Smooth muscle cell of bladder (primary cell): ENCODE measurements at places on chromosomes 3 and 15. TPM values are rescaled to one million over a fixed set of nuclear protein-coding genes. Genes with fewer than 3 reads are reported as not detected.

ZSCAN2 gene
- 8.0 and 11.6 TPM in 2 replicates for total RNA-seq

SLC38A3 gene
- total RNA-seq, result not detected in 2 replicates

OR5K2 gene
- total RNA-seq, result not detected in 2 replicates

SLC24A5 gene
- not detected in 2 replicates for total RNA-seq

C3orf33 gene
- 2.4 and 3.0 TPM in 2 replicates for total RNA-seq

EPHB3 gene
- total RNA-seq, result 3.7 and 7.0 TPM in 2 replicates

C3orf70 gene
- 0.09 and 0.14 TPM in 2 replicates for total RNA-seq

SPINT1 gene
- total RNA-seq, result 0.18 and 0.43 TPM in 2 replicates

AHSG gene
- not detected in 2 replicates for total RNA-seq

RARRES1 gene
- total RNA-seq, result 76.4 and 166 TPM in 2 replicates

POPDC2 gene
- under 0.01 and 0.37 TPM in 2 replicates for total RNA-seq

ARL6 gene
- 8.1 and 16.5 TPM in 2 replicates for total RNA-seq

ITIH3 gene
- 0.09 and 0.28 TPM in 2 replicates for total RNA-seq

CCR5 gene
- total RNA-seq, result not detected in 2 replicates

CCRL2 gene
- under 0.01 and 0.09 TPM in 2 replicates for total RNA-seq

NR1I2 gene
- not detected in 2 replicates for total RNA-seq

ATP13A4 gene
- total RNA-seq, result 0.18 and 0.28 TPM in 2 replicates

TMEM212 gene
- not detected in 2 replicates for total RNA-seq

C3orf18 gene
- 9.4 and 16.0 TPM in 2 replicates for total RNA-seq

STRIT1 gene
- total RNA-seq, result not detected in 2 replicates

GRM2 gene
- under 0.01 TPM in 1 of 2 replicates, not detected in the other for total RNA-seq
